Nasal cavity respiratory epithelium epithelial cell of viscerocranial mucosa (primary cell): ENCODE measurements at places on chromosomes 4 and X. TPM values are rescaled to one million over a fixed set of nuclear protein-coding genes. Genes with fewer than 3 reads are reported as not detected.

Gene GPR50
- not detected in 2 replicates for total RNA-seq

Gene EGFL6
- total RNA-seq = under 0.01 and 1.00 TPM in 2 replicates

Gene CXCL11
- 0.68 and 0.71 TPM in 2 replicates for total RNA-seq

Gene SPANXA2
- total RNA-seq = not detected in 2 replicates

Gene TMSB15A
- total RNA-seq = not detected in 2 replicates

Gene ZNF141
- total RNA-seq = 5.1 and 10.5 TPM in 2 replicates

Gene CXCL8
- total RNA-seq = 8.5 and 29.0 TPM in 2 replicates

Gene VGLL1
- 1.7 and 2.2 TPM in 2 replicates for total RNA-seq

Gene AMBN
- not detected in 2 replicates for total RNA-seq

Gene CFI
- 2.5 TPM in 1 of 2 replicates, not detected in the other for total RNA-seq

Gene PF4V1
- not detected in 2 replicates for total RNA-seq

Gene ATOH1
- total RNA-seq = not detected in 2 replicates

Gene SLC9A7
- total RNA-seq = 22.3 and 24.3 TPM in 2 replicates

Gene RHOXF2B
- not detected in 2 replicates for total RNA-seq

Gene MTNR1A
- under 0.01 and 0.07 TPM in 2 replicates for total RNA-seq

Gene MAGEA2B
- not detected in 2 replicates for total RNA-seq

Gene GLUD2
- 0.34 and 0.93 TPM in 2 replicates for total RNA-seq

Gene UTP14A
- 18.5 and 33.3 TPM in 2 replicates for total RNA-seq

Gene MAGEB1
- total RNA-seq = not detected in 2 replicates

Gene OPRPN
- total RNA-seq = not detected in 2 replicates

Gene MAGEA10
- total RNA-seq = not detected in 2 replicates

Gene C4orf36
- total RNA-seq = 1.7 and 3.1 TPM in 2 replicates

Gene DMD
- 5.5 and 14.7 TPM in 2 replicates for total RNA-seq

Gene BCORL1
- 1.0 and 5.1 TPM in 2 replicates for total RNA-seq

Gene HPSE
- 0.43 and 14.0 TPM in 2 replicates for total RNA-seq

Gene F11
- not detected in 2 replicates for total RNA-seq

Gene WWC2
- 8.9 and 27.2 TPM in 2 replicates for total RNA-seq
